ENCODE measurements at places on chromosomes 3 and 15.

GRCh38 chr3:33240261-33240660 lies 21.7 kb upstream of the SUSD5 start:
- DNase-seq: no peak

- DNase-seq: no peak
Observed at GRCh38 chr3:127464642-127465041, 125.9 kb downstream of the TPRA1 start.

DNA sequence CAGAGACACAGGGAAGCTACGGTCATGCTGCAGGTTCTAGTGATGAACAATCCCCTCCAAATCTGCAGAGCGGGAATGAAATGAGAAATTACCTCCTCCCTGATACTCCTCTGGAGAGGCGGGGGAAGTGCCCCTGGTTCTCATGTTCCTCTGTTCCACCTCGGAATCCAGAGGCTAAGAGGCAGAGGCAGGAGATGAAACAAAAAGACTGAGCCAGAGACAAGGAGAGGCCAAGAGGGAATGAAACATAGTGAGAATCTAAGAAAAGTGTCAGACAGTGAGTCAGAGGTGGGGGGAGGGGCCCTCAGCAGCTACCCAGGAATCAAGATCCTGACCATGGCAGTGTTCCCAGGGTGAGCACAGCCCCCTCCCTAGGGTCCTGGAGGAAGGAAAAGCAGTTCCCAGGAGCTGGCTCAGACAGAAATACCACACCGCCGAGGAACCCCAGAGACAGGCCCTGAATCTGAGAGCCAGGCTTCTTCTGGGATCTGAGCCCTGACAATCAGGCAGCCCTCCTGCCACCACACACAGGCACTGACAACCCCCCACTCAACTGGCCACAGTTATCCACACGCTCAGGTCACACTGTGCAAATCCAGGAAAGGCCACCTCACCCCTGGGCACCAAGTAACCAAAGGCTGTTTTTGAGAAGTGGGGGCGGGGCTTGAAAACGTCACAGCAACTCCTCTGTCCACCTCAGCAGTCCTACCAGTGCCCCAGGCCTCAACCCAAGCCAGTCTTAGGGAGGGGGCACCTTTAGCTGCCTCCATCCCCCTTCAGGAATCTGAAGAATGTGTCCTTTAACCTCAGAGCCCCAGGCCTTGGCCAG lies 2.4 kb downstream of the CSRNP1 start:
- DNase-seq: peak; percentile 51

- DNase-seq: no peak
Observed at GRCh38 chr15:65305150-65305758, 777 bp downstream of the RNU5B-1 start.
